ENCODE measurements at places on chromosomes 11 and 22. TPM values are rescaled to one million over a fixed set of nuclear protein-coding genes. Genes with fewer than 3 reads are reported as not detected.

Gene MMP27
- not detected for total RNA-seq

Gene C22orf23
- 0.16 TPM for total RNA-seq

Gene SCARF2
- total RNA-seq, result 0.46 TPM

Gene TUBA8
- 2.6 TPM for total RNA-seq

Gene MYBPC3
- not detected for total RNA-seq

Gene DMC1
- 16.3 TPM for total RNA-seq

Gene ALDH3B1
- total RNA-seq, result not detected

Gene KLHL35
- total RNA-seq, result 0.62 TPM

Gene DNAJB7
- not detected for total RNA-seq

Gene OR8K5
- total RNA-seq, result not detected

All from activated CD4-positive, alpha-beta T cell treated with anti-CD3 and anti-CD28 coated beads for 36 hours (primary cell).